ENCODE measurements at places on chromosomes 4 and X.

DNA sequence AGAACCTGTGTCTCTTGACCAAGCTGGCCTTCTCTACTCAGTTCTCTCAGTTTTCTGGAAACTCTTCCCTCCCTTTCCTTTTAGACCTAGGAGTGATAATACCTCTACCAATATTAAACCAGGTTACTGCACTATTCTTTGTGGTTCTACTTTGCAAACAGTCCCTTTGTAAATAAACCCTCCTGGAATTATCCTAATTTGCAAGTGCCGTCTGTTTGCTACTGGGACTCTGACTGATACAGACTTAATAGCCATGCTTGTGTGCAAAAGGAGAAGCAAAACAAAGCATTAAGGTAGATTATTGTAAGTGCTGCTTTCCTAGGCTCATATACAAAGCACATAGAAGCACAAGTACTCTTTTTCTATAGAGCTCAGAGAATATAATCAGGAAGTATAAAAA lies 507.0 kb downstream of the INPP4B start:
- DNase-seq, result no peak

- DNase-seq, result no peak
Observed at GRCh38 chr4:139581096-139581495, 25.1 kb upstream of the SETD7 start.

DNA sequence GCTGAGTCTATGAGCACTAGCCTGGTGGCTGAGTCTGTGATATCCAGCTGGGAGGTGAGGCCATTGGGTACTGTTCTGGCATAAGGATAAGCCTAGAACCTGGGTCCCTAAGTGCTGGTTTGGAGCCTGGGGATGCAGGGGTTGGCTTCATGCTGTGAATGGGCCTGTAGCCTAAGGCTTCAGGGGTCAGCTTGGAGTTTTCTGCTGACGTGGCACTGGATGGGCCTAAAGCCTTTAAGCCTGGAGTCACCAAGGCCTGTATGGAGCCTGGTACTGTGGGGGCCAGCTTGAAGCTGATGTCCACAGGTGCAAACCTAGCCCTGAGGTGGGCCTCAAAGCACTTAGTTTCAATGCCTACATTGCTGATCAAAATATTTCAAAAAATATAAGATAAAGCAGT lies 979.6 kb upstream of the POU3F4 start:
- no peak for DNase-seq

DNA sequence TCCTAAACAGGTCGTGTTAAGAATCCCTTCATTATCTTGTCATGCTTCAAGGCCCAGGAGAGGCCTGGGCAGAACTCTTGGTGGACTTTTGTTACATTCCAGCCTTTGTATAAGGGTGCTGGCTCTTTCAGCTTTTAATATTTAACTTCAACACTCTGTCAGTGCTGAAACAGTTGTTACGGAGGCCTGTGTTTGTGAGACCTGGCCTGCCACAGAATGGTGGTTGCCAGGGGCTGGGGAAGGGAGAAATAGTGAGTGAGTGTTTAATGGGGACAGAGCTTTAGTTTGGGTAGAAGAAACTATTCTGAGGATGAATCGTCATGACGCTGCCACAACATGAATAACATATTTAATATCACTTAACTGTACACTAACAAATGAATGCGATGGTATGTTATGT lies 1027.6 kb upstream of the PRKX start:
- no peak for DNase-seq

DNA sequence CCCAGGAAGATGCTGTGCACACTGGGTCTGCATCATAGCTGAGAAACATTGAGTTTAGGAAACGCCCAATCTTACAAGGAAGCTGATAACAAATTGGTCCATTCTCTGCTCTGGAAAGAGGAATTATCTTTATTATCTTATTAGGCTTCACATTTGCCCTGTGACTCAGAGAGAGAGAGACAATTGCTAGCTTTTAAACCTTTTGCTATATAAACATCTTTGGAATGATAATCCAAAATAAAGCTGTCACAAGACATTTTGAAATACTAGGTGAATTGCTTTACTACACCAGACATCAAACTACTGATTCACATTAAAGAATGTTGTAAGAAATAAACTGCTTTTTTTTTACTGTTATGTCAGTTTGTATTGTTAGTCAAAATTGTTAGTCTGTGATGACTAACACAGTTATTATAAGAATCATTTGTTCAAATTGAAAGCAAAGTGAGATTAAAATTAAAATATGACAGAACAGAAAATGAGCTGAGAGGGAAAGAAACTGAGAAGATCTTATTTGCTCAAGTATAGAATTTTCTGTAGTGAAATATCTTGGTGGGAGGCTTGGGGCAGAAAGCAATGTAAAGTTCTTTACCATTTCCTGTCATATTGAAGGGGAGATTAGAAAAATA lies 765.4 kb upstream of the PCDH10 start:
- no peak for DNase-seq

- no peak for DNase-seq
Observed at GRCh38 chr4:3321295-3321889, 28.6 kb downstream of the RGS12 start.

GRCh38 chrX:49172280-49172780 lies 632 bp downstream of the PLP2 start:
- DNase-seq, result no peak

- no peak for DNase-seq
Observed at GRCh38 chrX:51641421-51642021, 22.8 kb upstream of the CENPVL3 start.

- DNase-seq, result no peak
Observed at GRCh38 chr4:8071766-8072165, 86.8 kb downstream of the ABLIM2 start.

DNA sequence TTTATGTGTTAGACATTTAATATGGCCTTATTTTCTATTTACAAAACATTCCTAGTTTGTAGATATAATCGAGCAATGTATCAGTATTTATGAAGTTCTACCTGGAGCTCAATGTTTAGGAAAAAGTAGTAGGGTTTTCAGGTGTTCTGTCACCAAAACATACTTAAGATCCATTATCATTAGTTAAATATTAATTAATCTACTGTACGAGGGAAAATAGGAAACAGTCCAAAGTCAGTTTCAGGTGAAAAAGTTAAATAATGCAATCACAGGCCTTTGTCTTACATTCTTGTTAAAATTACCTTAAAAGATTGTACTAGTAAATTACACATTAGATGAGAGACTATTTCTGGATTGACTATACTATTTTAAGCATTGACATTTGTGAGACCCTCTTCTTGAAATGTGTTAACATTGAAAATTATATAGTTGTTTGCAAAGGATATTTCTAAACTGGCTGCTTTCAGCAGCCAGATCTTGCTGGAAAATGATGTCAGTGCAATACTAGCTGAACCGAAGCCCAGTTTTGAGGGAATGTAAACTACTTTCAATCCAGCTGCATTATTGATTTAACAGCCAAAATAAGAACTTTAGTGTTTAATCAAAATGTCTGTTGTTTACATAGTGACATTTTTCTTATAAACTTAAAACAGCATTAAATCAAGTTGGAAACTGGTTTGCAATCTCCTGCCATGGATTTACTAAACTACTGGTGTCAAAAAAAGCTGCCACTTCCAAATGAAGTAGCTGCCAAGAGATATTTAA lies 19.3 kb downstream of the GUCY1B1 start:
- DNase-seq, result no peak

DNA sequence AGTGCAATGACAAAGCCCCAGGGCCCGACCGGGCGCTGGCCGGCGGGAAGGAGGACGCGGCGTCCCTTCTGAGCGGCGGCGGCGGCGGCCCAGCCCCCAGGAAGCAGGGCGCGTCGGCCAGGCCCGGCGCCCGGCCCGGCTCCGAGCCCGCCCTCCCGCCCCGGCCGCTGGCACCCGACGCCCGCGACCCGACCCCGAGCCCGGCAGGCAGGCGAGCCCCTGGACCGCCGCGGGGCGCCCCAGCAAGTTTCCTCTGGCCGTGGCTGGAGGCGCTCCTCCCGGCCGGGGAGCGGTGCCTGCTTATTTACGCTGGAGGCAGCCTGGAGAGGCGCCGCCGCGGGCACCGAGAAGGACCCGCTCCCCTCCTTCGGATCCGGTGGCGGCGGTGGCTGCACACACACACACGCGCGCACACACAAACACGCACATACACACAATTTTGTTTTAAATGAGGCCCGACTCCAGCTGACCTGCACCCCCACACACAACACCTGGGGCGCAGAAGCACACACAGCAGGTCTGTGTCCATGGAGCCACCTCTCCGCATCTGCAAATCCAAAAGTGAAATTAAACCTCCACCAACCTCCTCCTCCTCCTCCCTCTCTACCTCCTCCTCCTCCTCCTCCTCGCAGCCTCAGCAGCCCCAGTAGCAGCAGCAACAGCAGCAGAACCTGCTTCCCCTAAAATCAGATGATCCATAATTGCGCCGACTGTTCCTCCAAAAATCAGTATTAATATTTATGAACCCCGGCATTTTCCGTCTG lies 669 bp downstream of the IRF2 start:
- DNase-seq, result no peak

DNA sequence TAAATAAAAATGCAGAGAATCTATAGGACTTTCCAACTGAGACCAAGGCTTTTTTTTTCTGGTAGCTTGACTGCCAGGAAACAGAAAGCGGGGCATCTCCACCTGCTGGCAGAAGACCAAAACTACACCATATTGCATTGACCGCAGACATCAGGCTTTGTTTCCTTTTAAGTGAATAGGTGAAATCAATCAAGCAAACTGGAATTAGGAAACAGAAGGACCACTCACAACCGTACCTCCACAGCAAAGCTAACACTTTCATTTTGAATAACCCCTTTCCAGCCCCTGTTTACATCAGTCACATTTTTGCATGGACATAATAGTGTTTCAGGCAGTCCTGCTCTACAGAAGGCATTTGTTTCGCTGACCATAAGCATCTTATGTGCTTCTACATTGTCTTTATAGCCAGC lies 218.2 kb downstream of the IDS start:
- DNase-seq, result no peak
